ENCODE measurements at places on chromosomes 2 and 18. TPM values are rescaled to one million over a fixed set of nuclear protein-coding genes. Genes with fewer than 3 reads are reported as not detected.

DNA sequence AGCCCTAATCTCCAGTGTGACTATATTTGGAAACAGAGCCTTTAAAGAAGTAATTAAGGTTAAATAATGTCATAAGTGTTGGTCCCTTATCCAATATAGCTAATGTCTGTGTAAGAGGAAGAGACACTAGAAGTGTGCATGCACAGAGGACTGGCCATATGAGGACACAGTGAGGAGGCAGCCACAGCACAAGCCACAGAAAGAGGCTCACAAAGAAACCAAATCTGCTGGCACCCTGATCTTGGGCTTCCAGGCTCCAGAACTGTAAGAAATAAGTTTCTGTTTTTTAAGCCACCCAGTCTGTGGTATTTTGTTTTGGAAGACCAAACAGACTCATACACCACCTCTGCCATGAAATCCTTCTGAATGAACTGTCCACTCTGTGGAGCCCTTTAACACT lies 186.4 kb upstream of the SLC39A10 start:
- H3K27me3 ChIP-seq = no peaks in the 10 kb centered on the region
- no peaks in the 10 kb centered on the region for H3K36me3 ChIP-seq
- H3K27ac ChIP-seq = no peak overlapping the region
- H3K4me3 ChIP-seq = no peak overlapping the region
- H3K4me1 ChIP-seq = no peaks in the 10 kb centered on the region

GRCh38 chr2:16890081-16890480 lies 224.4 kb upstream of the CYRIA start:
- H3K4me3 ChIP-seq = no peak overlapping the region
- H3K36me3 ChIP-seq = no peaks in the 10 kb centered on the region
- H3K27me3 ChIP-seq = no peaks in the 10 kb centered on the region
- H3K4me1 ChIP-seq = no peaks in the 10 kb centered on the region

- H3K36me3 ChIP-seq = no peaks in the 10 kb centered on the region
- no peaks in the 10 kb centered on the region for H3K4me1 ChIP-seq
- H3K27me3 ChIP-seq = no peaks in the 10 kb centered on the region
- no peak overlapping the region for H3K27ac ChIP-seq
- DNase-seq = no peak
Observed at GRCh38 chr18:75344615-75345014, 82.9 kb downstream of the SMIM21 start.

- H3K27me3 ChIP-seq = no peaks in the 10 kb centered on the region
- no peaks in the 10 kb centered on the region for H3K4me1 ChIP-seq
- H3K36me3 ChIP-seq = no peaks in the 10 kb centered on the region
- H3K4me3 ChIP-seq = no peak overlapping the region
- no peak for DNase-seq
- no peak overlapping the region for H3K27ac ChIP-seq
Observed at GRCh38 chr2:41597680-41598079, 450.1 kb upstream of the PKDCC start.

POTEC gene
- 0.06 TPM for polyA plus RNA-seq

GRCh38 chr2:235096447-235096846 lies 144.6 kb downstream of the SH3BP4 start:
- H3K27ac ChIP-seq = no peak overlapping the region
- no peaks in the 10 kb centered on the region for H3K27me3 ChIP-seq
- DNase-seq = no peak
- H3K36me3 ChIP-seq = no peaks in the 10 kb centered on the region

- no peaks in the 10 kb centered on the region for H3K4me1 ChIP-seq
- no peak overlapping the region for H3K27ac ChIP-seq
- H3K36me3 ChIP-seq = peaks cover 9% of the 10 kb centered on the region
- H3K4me3 ChIP-seq = no peak overlapping the region
- no peak for DNase-seq
Observed at GRCh38 chr2:24313744-24314632, 46.3 kb downstream of the ITSN2 start.

DNA sequence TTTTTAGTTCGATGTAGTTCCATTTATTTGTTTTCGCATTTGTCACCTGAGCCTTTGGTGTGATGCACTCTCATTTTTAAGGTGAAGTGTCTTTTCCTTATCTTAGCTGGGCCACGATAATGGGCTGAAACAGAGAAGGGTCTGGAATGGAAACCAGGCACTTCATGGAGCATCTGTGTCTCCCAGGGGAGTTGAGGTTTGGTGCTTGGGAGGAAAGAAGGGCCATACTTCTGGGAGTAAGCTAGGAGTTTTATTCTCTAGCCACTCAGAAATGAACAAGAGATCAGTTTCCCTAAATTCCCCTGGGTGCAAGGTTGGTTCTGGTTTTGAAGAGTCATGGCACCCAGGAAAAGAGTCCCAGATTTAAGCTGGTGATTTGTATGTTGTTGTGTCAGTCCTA lies 179.4 kb upstream of the CXCR4 start:
- no peak overlapping the region for H3K4me3 ChIP-seq
- DNase-seq = no peak
- H3K36me3 ChIP-seq = no peaks in the 10 kb centered on the region
- no peak overlapping the region for H3K27ac ChIP-seq
- peaks cover 3% of the 10 kb centered on the region for H3K27me3 ChIP-seq

SAP130 gene
- 26.9 TPM for polyA plus RNA-seq

TNFRSF11A gene
- 21.7 TPM for polyA plus RNA-seq

DNA sequence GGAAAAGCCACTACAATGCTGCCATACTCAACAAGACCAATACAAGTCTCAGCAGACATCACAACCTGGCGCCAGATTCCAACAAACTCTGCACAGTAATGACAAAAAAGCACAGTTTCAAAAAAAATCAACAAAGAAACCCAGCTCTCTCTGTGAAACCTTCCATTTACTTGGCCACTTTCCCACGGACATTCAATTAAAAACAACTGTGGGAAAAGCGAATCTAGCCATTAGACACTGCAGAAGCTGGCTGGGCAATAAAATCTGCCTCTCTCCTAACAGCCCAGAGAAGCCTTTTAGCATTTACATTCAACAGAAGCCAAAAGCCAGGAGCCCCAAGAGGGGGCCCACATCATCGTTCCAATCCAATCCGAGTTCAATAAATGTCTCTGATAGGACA lies 128.9 kb downstream of the HDAC4 start:
- H3K4me1 ChIP-seq = peaks cover 30% of the 10 kb centered on the region
- H3K27ac ChIP-seq = no peak overlapping the region
- DNase-seq = no peak
- no peak overlapping the region for H3K4me3 ChIP-seq
- H3K27me3 ChIP-seq = no peaks in the 10 kb centered on the region
- no peaks in the 10 kb centered on the region for H3K36me3 ChIP-seq

GPR35 gene
- polyA plus RNA-seq = 118 TPM

ACADL gene
- 1.3 TPM for polyA plus RNA-seq

DNA sequence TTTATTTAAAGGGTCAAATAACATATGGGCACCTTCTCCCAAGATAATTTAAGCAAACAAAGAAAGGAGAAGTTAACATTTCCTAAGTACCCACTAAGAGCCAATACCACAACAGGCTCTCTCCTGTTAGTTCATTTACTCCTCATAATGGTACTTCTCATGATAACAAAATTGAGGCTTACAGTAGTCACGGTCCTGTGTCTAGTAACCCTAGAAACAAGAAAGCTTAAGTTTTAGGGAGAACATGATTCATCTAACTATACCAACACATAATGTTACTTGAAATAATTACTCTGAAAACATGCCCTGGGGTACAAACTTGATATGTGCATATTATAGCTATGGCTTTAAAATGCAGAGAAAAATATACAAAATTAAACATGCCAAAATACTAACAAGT lies 19.8 kb downstream of the IWS1 start:
- no peak overlapping the region for H3K27ac ChIP-seq
- H3K36me3 ChIP-seq = peaks cover 33% of the 10 kb centered on the region
- H3K4me1 ChIP-seq = peaks cover 23% of the 10 kb centered on the region
- H3K27me3 ChIP-seq = no peaks in the 10 kb centered on the region
- no peak overlapping the region for H3K4me3 ChIP-seq
- DNase-seq = no peak

GRCh38 chr2:217530392-217531090 lies 472.3 kb downstream of the TNS1 start:
- H3K27ac ChIP-seq = peak overlapping the region; percentile 72
- no peaks in the 10 kb centered on the region for H3K27me3 ChIP-seq
- peaks cover 20% of the 10 kb centered on the region for H3K4me1 ChIP-seq
- no peak overlapping the region for H3K4me3 ChIP-seq

B4GALT6 gene
- 12.4 TPM for polyA plus RNA-seq

LYG2 gene
- polyA plus RNA-seq = 0.16 TPM

DNA sequence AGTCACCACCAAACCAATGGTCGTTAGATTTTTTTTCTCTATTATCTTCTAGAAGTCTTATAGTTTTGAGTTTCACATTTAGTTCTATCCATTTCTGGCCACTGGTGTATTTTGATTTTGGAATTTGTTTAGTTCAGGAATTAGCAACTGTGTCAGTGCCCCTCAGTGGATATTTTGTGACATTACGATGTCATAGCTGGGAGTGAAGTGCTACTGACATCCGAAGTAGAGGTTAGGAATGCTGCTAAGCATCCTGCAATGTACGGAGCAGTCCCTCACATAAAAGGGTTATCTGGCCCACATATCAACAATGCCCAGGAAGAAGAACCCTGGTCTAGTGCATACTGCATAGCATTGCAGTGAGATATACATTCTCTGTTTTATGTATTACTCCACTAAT lies 157.4 kb upstream of the RGPD4 start:
- H3K4me1 ChIP-seq = no peaks in the 10 kb centered on the region
- H3K27me3 ChIP-seq = no peaks in the 10 kb centered on the region
- no peak overlapping the region for H3K4me3 ChIP-seq
- H3K36me3 ChIP-seq = no peaks in the 10 kb centered on the region
- H3K27ac ChIP-seq = no peak overlapping the region
- no peak for DNase-seq

DNA sequence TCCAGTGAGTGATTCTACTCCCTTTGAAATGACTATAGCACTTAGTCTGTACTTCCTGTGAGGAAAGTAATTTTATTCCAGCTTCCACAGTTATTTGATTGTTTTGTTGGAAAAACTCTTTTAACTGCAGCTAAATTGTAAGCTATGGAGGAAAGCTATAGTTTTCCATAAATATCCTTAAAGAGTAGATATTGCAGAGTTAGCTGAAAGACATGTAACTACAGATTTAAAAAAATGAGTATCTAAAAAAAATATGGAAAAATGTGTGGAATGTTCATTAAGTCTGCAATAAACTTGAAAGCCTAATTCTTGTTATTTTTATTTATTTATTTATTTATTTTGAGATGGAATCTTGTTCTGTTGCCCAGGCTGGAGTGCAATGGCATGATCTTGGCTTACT lies 56.8 kb upstream of the AQP4 start:
- H3K27me3 ChIP-seq = no peaks in the 10 kb centered on the region
- no peak for DNase-seq
- no peaks in the 10 kb centered on the region for H3K4me1 ChIP-seq
- H3K27ac ChIP-seq = no peak overlapping the region
- H3K36me3 ChIP-seq = no peaks in the 10 kb centered on the region
- no peak overlapping the region for H3K4me3 ChIP-seq

- H3K36me3 ChIP-seq = no peaks in the 10 kb centered on the region
- H3K27me3 ChIP-seq = no peaks in the 10 kb centered on the region
- DNase-seq = no peak
- H3K27ac ChIP-seq = no peak overlapping the region
Observed at GRCh38 chr2:209570194-209570593, 146.3 kb downstream of the MAP2 start.

DNA sequence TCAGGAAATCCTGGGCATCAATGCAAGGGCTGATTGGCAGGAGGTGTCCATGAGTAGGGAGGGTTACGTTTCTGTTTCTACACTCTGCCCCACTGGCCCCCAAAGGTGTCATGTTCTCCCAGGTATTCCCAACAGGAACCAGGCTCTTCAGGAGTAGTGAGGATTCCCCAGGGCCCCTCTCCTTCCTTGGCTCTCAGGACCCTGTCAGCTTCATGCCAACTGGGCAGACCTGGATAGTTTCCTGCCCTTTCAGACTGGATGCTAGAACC lies 480.6 kb upstream of the HS6ST1 start:
- no peak for DNase-seq
- H3K4me3 ChIP-seq = no peak overlapping the region
- H3K27me3 ChIP-seq = no peaks in the 10 kb centered on the region
- H3K27ac ChIP-seq = no peak overlapping the region

GRCh38 chr2:232437195-232437571 lies 18.8 kb upstream of the ALPI start:
- H3K27ac ChIP-seq = no peak overlapping the region
- H3K4me3 ChIP-seq = no peak overlapping the region
- H3K4me1 ChIP-seq = peaks cover 4% of the 10 kb centered on the region
- DNase-seq = no peak
- H3K27me3 ChIP-seq = no peaks in the 10 kb centered on the region

DNA sequence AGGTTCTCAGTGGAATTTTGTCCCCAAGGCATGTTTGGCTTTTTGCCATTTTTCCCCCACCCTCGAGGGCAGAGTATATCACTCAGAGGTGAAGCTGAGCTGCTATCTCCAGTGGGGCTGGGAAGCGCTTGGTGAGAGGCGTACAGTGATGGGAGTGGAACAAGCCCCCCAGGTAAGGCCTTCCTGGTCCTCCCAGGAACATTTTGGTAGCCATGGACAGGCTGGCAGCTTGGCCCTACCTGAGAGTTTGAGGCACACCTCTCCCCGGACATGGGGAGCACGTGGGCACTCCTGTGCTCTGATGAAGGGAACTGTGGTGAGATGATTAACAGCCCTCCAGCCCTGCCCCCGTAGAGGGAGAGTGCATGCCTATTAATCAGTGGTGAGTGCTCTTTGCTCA lies 99.3 kb downstream of the C1QL2 start:
- no peaks in the 10 kb centered on the region for H3K27me3 ChIP-seq
- no peak overlapping the region for H3K27ac ChIP-seq
- DNase-seq = no peak
- no peaks in the 10 kb centered on the region for H3K36me3 ChIP-seq
- no peak overlapping the region for H3K4me3 ChIP-seq

DNA sequence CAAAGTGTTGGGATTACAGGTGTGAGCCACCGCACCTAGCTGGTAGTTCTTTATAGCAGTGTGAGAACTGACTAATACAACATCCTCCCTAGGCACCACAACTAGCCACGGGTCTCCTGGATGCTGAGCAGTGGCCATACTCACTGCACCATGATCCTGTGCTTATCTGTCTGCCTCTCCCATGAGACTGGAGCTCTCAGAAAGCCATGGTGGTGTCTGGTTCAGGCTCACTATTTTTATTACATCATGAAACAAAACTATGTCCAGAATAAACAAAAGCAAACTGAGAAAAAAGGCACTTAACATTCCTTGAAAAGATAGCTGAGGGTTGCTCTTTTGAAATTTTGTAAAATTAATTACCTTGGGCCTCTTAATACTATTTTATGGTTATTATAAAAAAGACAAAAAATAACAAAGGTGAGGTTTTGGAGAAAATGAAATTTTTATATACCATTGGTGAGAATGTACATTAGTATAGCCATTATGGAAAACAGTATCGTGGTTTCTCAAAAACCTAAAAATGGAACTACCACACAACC lies 90.7 kb upstream of the TFCP2L1 start:
- H3K27ac ChIP-seq = no peak overlapping the region
- no peaks in the 10 kb centered on the region for H3K27me3 ChIP-seq
- no peak overlapping the region for H3K4me3 ChIP-seq
- H3K36me3 ChIP-seq = peaks cover 48% of the 10 kb centered on the region

GRCh38 chr18:25299426-25300300 lies 52.3 kb downstream of the ZNF521 start:
- no peak for DNase-seq
- no peaks in the 10 kb centered on the region for H3K4me1 ChIP-seq
- H3K4me3 ChIP-seq = no peak overlapping the region
- no peaks in the 10 kb centered on the region for H3K27me3 ChIP-seq
- no peak overlapping the region for H3K27ac ChIP-seq
- no peaks in the 10 kb centered on the region for H3K36me3 ChIP-seq

Measured in large intestine (tissue), 12 donors.